ENCODE measurements at places on chromosomes 13 and 19. TPM values are rescaled to one million over a fixed set of nuclear protein-coding genes. Genes with fewer than 3 reads are reported as not detected.

The LILRB4 gene
- not detected for total RNA-seq

The RNF225 gene
- not detected for total RNA-seq

The MFSD12 gene
- 74.3 TPM for total RNA-seq

The LPAR6 gene
- total RNA-seq, result 5.2 TPM

The PRR20B gene
- not detected for total RNA-seq

The CD22 gene
- total RNA-seq, result not detected

The FCHO1 gene
- 3.0 TPM for total RNA-seq

The SMAD9 gene
- total RNA-seq, result 3.4 TPM

The ZNF709 gene
- total RNA-seq, result 2.0 TPM

The TNNI3 gene
- total RNA-seq, result not detected

The GPALPP1 gene
- total RNA-seq, result 27.8 TPM

The ZNF155 gene
- total RNA-seq, result 10.3 TPM

The ELSPBP1 gene
- total RNA-seq, result not detected

The ZNF667 gene
- 2.8 TPM for total RNA-seq

The KCTD15 gene
- 61.4 TPM for total RNA-seq

The CEACAM16 gene
- total RNA-seq, result not detected

The PTH2 gene
- not detected for total RNA-seq

The FXYD5 gene
- 149 TPM for total RNA-seq

Data from epithelial cell of alveolus of lung (primary cell).